ENCODE measurements at places on chromosomes 12 and 14. TPM values are rescaled to one million over a fixed set of nuclear protein-coding genes. Genes with fewer than 3 reads are reported as not detected.

The SPRYD3 gene
- polyA plus RNA-seq = 17.1 TPM

The IFT43 gene
- 42.4 TPM for polyA plus RNA-seq

The KLHL33 gene
- 0.47 TPM for polyA plus RNA-seq

The BCL11B gene
- 2.7 TPM for polyA plus RNA-seq

The ENDOU gene
- polyA plus RNA-seq = 0.34 TPM

The HAL gene
- polyA plus RNA-seq = 0.86 TPM

The FIGNL2 gene
- 3.0 TPM for polyA plus RNA-seq

The CAPZA3 gene
- 0.30 TPM for polyA plus RNA-seq

The CHST11 gene
- polyA plus RNA-seq = 7.0 TPM

The ANO4 gene
- polyA plus RNA-seq = 1.1 TPM

The OR6C2 gene
- not detected for polyA plus RNA-seq

The PDZRN4 gene
- polyA plus RNA-seq = 7.6 TPM

The EXD2 gene
- 35.5 TPM for polyA plus RNA-seq

The SLC2A14 gene
- 0.46 TPM for polyA plus RNA-seq

The ST8SIA1 gene
- polyA plus RNA-seq = 5.9 TPM

The PRH2 gene
- polyA plus RNA-seq = not detected

The GLS2 gene
- 3.0 TPM for polyA plus RNA-seq

The FGF6 gene
- polyA plus RNA-seq = not detected

The NDRG2 gene
- polyA plus RNA-seq = 142 TPM

The KCNH3 gene
- 5.4 TPM for polyA plus RNA-seq

The MAP3K9 gene
- 3.9 TPM for polyA plus RNA-seq

The SDR9C7 gene
- polyA plus RNA-seq = 0.22 TPM

The SDSL gene
- polyA plus RNA-seq = 11.1 TPM

The SIX4 gene
- 7.7 TPM for polyA plus RNA-seq

The SLC10A1 gene
- polyA plus RNA-seq = not detected

The NINJ2 gene
- polyA plus RNA-seq = 1.4 TPM

The LMNTD1 gene
- not detected for polyA plus RNA-seq

The NANOG gene
- polyA plus RNA-seq = 0.53 TPM

The BATF gene
- polyA plus RNA-seq = 0.42 TPM

The ALDH1L2 gene
- polyA plus RNA-seq = 0.78 TPM

The CFAP73 gene
- polyA plus RNA-seq = 3.1 TPM

The LALBA gene
- polyA plus RNA-seq = not detected

The CACNA2D4 gene
- polyA plus RNA-seq = 2.3 TPM

The KRT82 gene
- not detected for polyA plus RNA-seq

The MMP19 gene
- polyA plus RNA-seq = 0.68 TPM

The MED6 gene
- 38.9 TPM for polyA plus RNA-seq

The FSCB gene
- not detected for polyA plus RNA-seq

The TAC3 gene
- 0.24 TPM for polyA plus RNA-seq

The AVPR1A gene
- polyA plus RNA-seq = 5.6 TPM

The KRT8 gene
- polyA plus RNA-seq = 204 TPM

The PRB4 gene
- not detected for polyA plus RNA-seq

The ITGB7 gene
- polyA plus RNA-seq = 2.3 TPM

The CFAP54 gene
- polyA plus RNA-seq = 2.8 TPM

The TMEM233 gene
- 2.5 TPM for polyA plus RNA-seq

The C12orf56 gene
- 2.2 TPM for polyA plus RNA-seq

The PELI2 gene
- 31.9 TPM for polyA plus RNA-seq

The PPM1H gene
- polyA plus RNA-seq = 27.1 TPM

The LIMA1 gene
- 97.0 TPM for polyA plus RNA-seq

The LRRC10 gene
- not detected for polyA plus RNA-seq

The KLRD1 gene
- 0.53 TPM for polyA plus RNA-seq

The TMTC1 gene
- polyA plus RNA-seq = 25.4 TPM

The B4GALNT3 gene
- 14.1 TPM for polyA plus RNA-seq

The SPRYD4 gene
- polyA plus RNA-seq = 4.9 TPM

The CCDC196 gene
- 0.42 TPM for polyA plus RNA-seq

The KRT79 gene
- polyA plus RNA-seq = not detected

The GPR137C gene
- 5.9 TPM for polyA plus RNA-seq

The TCL1B gene
- polyA plus RNA-seq = 0.42 TPM

Measured in renal cortex interstitium (tissue), 15 donors.